Suprapubic skin (tissue), 4 donors: ENCODE measurements at places on chromosomes 3 and 15. TPM values are rescaled to one million over a fixed set of nuclear protein-coding genes. Genes with fewer than 3 reads are reported as not detected.

LRTM1 gene
- total RNA-seq: not detected

DNA sequence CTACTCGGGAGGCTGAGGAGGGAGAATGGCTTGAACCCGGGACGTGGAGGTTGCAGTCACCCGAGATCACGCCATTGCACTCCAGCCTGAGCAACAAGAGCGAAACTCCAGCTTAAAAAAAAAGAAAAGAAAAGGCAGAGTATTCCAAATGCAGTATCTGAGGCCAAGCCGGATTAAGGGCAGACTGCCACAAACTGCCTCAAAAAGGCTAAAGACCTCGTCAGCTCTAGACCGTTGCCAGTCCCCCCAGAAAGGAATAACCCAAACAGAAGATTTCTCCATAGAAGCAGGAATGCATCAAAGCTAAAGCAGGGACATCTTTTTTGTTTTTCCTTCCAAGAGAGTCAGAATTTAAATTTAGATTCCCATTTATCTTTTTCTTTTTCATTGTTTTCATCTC is 72.9 kb downstream of the TM4SF4 start:
- peaks cover 37% of the 10 kb centered on the region for H3K4me1 ChIP-seq
- H3K4me3 ChIP-seq: no peak overlapping the region
- no peaks in the 10 kb centered on the region for H3K27me3 ChIP-seq
- H3K36me3 ChIP-seq: peaks cover 2% of the 10 kb centered on the region
- H3K27ac ChIP-seq: peak overlapping the region; percentile 78

GRCh38 chr3:72451841-72452240 is 396.4 kb downstream of the SHQ1 start:
- DNase-seq: no peak
- H3K27ac ChIP-seq: no peak overlapping the region
- peaks cover 6% of the 10 kb centered on the region for H3K4me1 ChIP-seq

CLRN1 gene
- not detected for total RNA-seq

GRCh38 chr15:70299931-70300869 is 202.5 kb upstream of the TLE3 start:
- no peaks in the 10 kb centered on the region for H3K27me3 ChIP-seq
- no peaks in the 10 kb centered on the region for H3K4me1 ChIP-seq
- no peaks in the 10 kb centered on the region for H3K36me3 ChIP-seq
- no peak overlapping the region for H3K27ac ChIP-seq

GRCh38 chr3:157029365-157029790 is 130.6 kb downstream of the CCNL1 start:
- no peak overlapping the region for H3K27ac ChIP-seq
- peaks cover 7% of the 10 kb centered on the region for H3K4me1 ChIP-seq
- H3K36me3 ChIP-seq: no peaks in the 10 kb centered on the region
- DNase-seq: no peak
- no peak overlapping the region for H3K4me3 ChIP-seq
- no peaks in the 10 kb centered on the region for H3K27me3 ChIP-seq

GRCh38 chr15:77135181-77135580 is 64.3 kb upstream of the TSPAN3 start:
- no peaks in the 10 kb centered on the region for H3K4me1 ChIP-seq
- no peak overlapping the region for H3K27ac ChIP-seq
- peaks cover 13% of the 10 kb centered on the region for H3K36me3 ChIP-seq
- no peaks in the 10 kb centered on the region for H3K27me3 ChIP-seq
- no peak for DNase-seq

DNA sequence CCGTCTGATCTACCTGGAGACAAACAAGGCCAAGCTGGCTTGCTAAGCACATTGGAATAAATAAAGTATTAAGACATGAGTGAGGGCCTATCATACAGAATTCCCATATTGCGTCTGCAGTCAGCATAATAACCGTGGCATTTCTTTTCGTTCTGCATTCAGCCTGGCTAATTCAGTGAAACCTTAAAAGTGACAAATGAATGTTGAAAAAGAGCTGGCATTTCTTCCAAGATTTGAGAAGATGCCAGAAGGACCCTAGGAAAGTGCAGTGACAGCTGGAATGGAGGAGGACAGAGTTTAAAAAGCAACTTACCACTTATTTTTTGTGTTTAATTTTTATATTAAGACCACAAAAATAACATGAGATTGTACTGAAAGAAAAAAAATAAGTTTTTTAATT is 67.1 kb downstream of the SUCLG2 start:
- H3K4me1 ChIP-seq: no peaks in the 10 kb centered on the region
- H3K36me3 ChIP-seq: no peaks in the 10 kb centered on the region
- H3K4me3 ChIP-seq: no peak overlapping the region
- no peak overlapping the region for H3K27ac ChIP-seq
- no peak for DNase-seq
- H3K27me3 ChIP-seq: no peaks in the 10 kb centered on the region

DNA sequence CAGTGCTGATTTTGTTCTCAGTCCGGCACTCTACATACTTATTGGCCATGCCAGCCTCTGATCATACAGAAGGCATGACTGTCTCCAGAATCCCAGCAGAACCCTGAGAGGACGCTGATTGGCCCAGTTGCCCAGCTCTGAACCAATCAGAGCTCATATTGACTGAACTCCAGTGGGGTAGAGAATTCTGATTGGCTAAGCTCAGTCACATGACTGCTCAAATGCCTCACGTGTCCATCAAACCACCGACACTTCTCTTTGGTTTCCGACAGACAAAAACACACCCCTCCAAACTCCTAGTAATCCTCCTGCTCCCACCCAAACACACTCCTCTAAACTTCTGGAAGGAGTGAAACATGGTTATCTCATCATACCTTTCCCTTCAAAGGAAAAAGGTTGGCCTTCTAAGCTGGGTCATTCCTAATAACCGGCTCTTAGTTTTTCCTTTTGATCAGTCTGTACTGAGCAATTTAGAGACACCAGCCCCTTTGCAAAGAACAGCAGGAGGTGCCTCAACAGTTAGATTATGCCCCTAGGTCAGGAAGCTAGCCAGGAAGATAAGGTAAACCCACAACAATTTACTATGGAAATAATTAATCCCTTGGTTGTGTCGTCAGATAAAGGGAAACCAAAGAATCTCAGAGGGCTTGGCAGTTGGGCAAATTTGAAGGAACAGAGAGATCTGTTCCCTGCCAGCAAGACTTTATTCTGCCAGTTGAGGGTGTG is 187.8 kb downstream of the TLE3 start:
- no peak for DNase-seq
- H3K27ac ChIP-seq: no peak overlapping the region
- no peak overlapping the region for H3K4me3 ChIP-seq
- no peaks in the 10 kb centered on the region for H3K4me1 ChIP-seq
- peaks cover 5% of the 10 kb centered on the region for H3K27me3 ChIP-seq
- H3K36me3 ChIP-seq: no peaks in the 10 kb centered on the region

GRCh38 chr15:88316586-88316985 is 60.0 kb upstream of the NTRK3 start:
- H3K4me3 ChIP-seq: no peak overlapping the region
- H3K36me3 ChIP-seq: no peaks in the 10 kb centered on the region
- no peak overlapping the region for H3K27ac ChIP-seq
- no peak for DNase-seq
- no peaks in the 10 kb centered on the region for H3K4me1 ChIP-seq

GRCh38 chr15:100353449-100353848 is 11.7 kb upstream of the ADAMTS17 start:
- no peaks in the 10 kb centered on the region for H3K36me3 ChIP-seq
- no peak for DNase-seq
- peaks cover 20% of the 10 kb centered on the region for H3K4me1 ChIP-seq
- no peak overlapping the region for H3K27ac ChIP-seq

DNA sequence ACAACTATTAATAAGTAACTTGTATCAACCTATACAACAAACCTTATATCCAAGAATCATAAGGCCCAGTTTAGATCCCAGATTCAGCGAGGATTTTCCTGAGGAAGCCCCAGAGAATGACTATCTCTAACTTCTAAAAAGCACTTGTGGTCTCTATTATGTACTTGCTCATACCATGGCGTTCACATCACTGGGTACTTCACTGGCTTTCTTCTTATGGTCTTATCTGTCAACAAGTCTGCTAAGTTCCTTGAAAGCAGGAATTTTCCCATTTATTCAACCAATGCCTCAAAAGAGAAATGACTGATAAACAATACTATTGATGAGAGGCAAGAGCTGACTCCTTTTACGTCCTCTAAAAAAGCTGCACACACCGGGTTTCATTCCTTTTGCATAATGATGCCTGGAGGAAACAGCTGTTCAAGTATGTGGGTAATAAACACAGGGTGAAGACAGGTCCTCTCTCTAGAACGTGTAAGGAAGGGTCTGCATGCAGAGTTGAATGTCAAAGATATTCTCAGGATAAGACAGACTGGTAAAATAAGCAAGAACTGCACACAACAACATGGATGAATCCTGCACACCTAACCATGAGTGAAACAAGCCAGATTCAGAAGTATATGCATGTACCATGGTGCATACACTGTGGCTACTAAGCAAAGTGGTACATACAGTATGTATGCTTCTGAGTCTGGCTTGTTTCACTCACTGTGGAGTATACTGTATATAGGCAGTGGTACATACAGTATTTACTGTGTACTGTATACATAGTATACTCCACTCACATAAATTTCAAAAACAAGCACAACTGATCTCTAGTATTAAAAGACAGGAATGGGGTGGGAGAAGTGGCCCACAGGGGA is 408.7 kb downstream of the SHQ1 start:
- peaks cover 20% of the 10 kb centered on the region for H3K4me1 ChIP-seq
- H3K27me3 ChIP-seq: no peaks in the 10 kb centered on the region
- no peak overlapping the region for H3K4me3 ChIP-seq
- no peak for DNase-seq
- H3K36me3 ChIP-seq: no peaks in the 10 kb centered on the region
- H3K27ac ChIP-seq: no peak overlapping the region

CLDN1 gene
- total RNA-seq: 653 TPM

NR2E3 gene
- total RNA-seq: not detected

TEX55 gene
- not detected for total RNA-seq

TGM5 gene
- 146 TPM for total RNA-seq

DNA sequence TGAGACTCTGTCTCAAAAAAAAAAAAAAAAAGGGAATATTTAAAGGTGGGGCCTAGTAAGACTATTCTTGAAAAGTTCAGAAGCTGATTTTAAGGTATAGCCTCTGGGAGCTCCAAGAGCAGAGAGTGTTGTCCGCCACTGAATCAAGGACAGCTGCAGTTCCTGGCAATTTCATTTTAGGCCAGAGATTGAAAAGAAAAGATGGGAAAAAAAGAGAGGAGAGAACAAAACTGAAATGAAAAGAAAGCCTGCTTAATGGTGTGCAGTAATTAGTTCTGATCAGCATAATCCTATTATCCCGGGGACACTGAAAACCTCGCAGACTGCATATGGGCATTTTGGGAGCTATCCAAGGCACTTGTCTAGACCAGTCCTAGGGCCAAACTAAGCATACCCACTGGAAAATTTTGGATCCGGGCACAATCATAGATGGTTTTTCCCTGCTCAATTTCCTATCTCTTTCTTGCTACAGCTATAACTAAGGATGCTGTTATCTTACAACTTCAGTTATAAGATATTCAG is 43.2 kb downstream of the EHHADH start:
- H3K27ac ChIP-seq: no peak overlapping the region
- no peaks in the 10 kb centered on the region for H3K27me3 ChIP-seq
- H3K4me3 ChIP-seq: no peak overlapping the region
- H3K36me3 ChIP-seq: no peaks in the 10 kb centered on the region

DNA sequence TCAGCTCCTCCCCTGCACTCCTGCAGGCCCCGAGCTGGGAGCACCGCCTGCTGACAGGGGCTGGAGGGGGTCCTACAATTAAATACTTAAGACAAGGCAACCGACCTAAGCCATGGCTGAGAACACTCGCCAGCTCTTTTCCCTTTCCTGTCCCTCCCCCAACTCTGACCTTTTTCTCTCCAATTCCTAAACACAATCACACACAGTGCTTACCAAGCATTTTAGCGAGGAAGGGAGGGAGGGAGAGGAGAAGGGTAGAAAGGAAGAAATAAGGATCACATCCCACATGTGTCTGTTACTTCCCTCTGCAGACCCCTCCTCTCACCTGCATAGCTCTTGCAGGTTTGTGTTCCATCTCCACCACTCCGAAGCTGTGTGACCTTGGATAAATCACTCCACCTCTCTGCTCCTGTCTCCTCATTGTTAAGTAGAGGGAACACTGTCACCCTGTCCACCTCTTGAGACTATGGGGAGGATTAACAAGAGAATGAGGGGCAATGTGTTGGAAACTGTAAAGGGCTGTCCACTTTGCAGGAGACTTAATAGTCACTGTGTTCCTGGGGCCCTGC is 63.6 kb downstream of the CYP11A1 start:
- peaks cover 85% of the 10 kb centered on the region for H3K27me3 ChIP-seq
- no peak overlapping the region for H3K27ac ChIP-seq
- no peaks in the 10 kb centered on the region for H3K4me1 ChIP-seq
- H3K4me3 ChIP-seq: no peak overlapping the region
- H3K36me3 ChIP-seq: no peaks in the 10 kb centered on the region
- DNase-seq: no peak

GRCh38 chr3:133588784-133589465 is 15.4 kb downstream of the CDV3 start:
- H3K27ac ChIP-seq: no peak overlapping the region
- peaks cover 60% of the 10 kb centered on the region for H3K36me3 ChIP-seq
- peaks cover 12% of the 10 kb centered on the region for H3K4me1 ChIP-seq
- DNase-seq: no peak
- no peak overlapping the region for H3K4me3 ChIP-seq

- no peaks in the 10 kb centered on the region for H3K36me3 ChIP-seq
- H3K4me1 ChIP-seq: no peaks in the 10 kb centered on the region
- no peak for DNase-seq
Measured at GRCh38 chr15:44102675-44103254, 92.3 kb downstream of the FRMD5 start.

- peak overlapping the region; percentile 46 for H3K4me3 ChIP-seq
- no peaks in the 10 kb centered on the region for H3K36me3 ChIP-seq
Measured at GRCh38 chr15:34318277-34319079, 19.1 kb downstream of the SLC12A6 start.

DNA sequence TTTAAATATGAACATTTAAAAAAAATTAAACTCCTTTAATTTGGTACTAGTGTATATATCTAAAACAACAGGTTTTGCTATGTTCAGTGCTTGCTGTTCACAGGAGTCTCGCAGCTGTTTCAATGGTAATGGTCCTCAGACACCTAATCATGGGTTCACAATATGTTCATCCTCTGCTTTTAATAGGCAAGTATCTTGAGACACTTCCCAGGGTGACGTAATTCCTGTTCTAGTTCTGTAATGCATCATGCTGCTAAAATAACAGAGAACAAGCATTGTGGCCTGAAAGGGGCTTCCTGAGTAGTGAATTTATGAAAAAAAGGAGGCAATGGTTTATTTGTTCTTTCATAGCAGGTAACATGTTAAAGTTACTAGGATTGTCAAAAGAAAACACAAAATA is 625.2 kb upstream of the GBE1 start:
- no peak overlapping the region for H3K4me3 ChIP-seq
- H3K4me1 ChIP-seq: no peaks in the 10 kb centered on the region
- H3K27ac ChIP-seq: no peak overlapping the region

DNA sequence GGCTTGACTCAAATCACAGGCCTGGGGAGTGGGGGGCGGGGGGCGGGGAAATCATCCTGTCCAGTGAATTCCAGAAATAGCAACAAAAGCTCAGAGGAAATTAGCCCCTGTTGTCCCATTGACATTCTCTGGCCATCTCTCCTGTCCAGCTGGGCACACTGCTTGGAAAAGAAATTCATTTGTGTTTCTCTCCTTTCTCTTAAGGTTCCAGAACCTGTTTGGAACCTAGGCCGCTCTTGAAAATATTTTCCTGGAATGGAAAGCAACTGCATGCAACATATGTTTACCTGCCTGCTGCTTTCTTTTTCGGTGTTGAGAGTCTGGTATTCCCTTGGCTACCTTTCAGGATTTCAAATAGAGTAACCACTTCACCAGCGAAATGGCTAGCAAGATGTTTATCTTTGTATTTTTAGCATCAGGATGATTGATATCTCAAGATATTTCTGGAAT is 169.0 kb downstream of the GHSR start:
- H3K4me3 ChIP-seq: no peak overlapping the region
- no peaks in the 10 kb centered on the region for H3K36me3 ChIP-seq
- DNase-seq: no peak
